Activated naive CD4-positive, alpha-beta T cell treated with anti-CD3 and anti-CD28 coated beads, Interleukin-2, amount 50 U/mL, for 16 hours (primary cell): ENCODE measurements at places on chromosomes 3 and 15.

- no peak for DNase-seq
These were observed 230.3 kb upstream of the TBL1XR1 start for GRCh38 chr3:177427540-177427939.

DNA sequence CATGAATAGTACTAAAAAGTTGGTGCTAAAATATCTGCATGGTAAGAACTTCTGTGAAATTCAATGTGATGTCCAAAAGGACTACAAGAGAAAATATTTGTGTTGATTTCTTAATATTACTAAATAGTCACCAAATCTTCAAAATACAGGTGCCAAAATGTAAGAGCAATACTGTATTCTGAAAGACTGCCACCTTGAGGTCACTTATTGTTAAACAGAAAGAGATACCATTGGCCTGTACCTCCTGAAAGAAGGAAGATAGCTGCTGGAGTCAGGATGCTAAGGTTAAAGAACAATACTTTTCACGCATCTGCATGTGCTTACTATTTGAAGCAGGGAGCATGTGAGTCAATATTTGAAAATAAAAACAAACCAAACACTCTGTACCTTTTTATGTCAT is 72.0 kb upstream of the LSAMP start:
- DNase-seq = no peak

DNA sequence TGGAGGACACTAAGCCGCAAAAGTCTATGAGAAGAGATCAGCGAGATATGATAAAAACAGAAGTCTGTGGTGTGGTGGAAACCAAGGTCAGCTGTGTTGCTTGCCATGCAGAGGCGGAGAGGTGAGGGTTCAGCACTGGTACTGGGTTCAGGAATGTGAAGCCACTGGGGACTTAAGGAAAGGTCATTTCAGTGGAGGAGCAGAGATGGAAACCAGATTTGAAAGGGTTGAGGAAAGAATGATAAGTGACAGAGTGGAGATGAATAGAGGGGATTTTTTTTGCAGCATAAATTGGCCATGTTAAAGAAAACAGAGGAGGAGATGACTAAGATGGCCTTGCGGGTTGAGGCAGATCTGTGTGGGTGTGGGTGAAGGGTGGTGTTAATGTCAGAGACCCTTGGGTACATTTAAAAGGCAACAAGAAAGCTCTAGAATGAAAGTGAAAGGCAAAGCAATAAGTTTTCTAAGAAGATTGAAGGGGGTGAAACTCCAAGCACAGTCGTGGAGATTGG is 265.5 kb downstream of the ADAMTSL3 start:
- no peak for DNase-seq

DNA sequence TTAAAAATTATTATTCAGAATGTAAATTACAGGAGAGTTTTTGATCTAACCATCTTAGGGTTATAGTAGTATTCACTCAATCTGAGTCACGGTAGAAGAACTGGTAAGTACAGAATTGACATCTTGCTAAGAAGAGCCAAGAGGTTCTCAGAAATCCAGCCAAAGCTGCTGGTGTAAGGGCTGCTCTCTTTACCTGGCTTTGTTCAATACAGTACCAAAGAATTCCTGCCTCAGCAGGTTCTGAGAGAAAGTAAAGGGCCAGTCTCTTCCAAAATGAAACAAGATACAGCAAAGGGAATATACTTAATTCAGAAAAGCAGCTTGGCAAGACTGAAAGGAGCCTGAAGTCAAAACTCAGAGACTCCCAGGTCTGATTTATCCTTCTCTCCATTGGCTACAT is 193.1 kb downstream of the TNIK start:
- no peak for DNase-seq

- no peak for DNase-seq
These were observed 16.6 kb downstream of the CD200 start for GRCh38 chr3:112349557-112349956.

DNA sequence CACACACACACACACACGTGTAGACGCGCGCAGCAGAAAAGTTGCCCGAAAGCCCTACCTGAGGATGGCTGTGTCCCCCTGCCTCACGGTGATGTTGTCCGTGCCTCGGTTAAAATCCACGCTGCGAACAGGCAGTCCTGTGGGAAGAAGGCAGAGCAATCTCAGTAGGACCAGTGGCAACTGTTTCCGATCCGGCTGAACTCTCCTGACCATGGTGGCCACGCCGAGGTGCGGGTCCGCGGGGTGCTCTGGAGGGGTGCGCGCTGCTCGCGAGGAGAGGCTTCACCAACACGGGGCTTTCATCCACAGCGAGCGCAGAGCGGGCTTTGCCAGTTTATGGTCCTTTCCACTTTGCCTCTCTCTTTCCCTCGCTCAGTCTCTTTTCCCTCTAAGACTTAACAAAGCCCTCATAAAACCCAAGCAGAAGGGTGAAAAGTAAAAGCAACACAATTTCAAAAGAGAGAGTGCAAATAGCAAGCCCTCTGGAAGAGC is 422 bp downstream of the LSAMP start:
- no peak for DNase-seq

- DNase-seq = no peak
These were observed 182.2 kb downstream of the WDR76 start for GRCh38 chr15:44009038-44009437.

DNA sequence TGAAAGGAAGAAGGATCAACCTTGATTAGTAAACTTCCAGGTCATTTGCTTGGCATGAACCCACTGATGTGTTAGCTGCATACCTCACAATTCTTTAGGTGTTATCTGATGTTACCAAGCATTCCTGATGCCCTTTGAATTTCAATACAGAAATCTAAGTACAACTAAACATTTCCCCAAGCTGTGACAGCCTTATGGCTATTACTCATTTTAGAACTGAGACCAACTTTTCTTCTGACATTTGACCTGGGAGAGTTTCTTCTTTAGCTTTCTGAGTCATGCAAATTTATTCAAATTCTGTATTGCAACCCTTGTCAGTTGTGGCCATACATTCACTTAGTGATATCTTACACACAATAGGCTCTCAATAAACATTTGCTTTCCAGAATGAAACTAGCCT is 124.3 kb downstream of the TIGIT start:
- no peak for DNase-seq

GRCh38 chr15:29896062-29896461 is 73.8 kb upstream of the TJP1 start:
- no peak for DNase-seq

DNA sequence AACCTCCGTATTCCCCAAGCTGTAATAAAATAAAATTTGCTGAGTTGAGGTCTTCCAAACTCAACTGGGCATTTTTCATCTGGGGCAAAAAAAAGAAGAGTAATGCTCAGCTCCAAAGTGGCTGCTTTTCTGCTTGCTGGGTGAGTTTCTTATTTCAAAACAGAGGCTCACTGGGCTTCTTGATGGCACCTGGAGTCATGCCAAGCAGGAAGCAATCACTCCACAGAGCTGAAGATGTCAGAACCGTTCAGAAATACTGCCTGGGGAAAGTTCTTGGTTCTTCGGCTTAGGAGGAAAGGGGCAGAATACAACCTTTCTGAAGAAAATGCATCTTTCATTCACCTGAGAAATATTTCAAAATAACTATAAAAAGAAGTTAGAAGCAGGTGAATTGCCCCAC is 4.1 kb downstream of the CCR9 start:
- no peak for DNase-seq

- no peak for DNase-seq
These were observed 18.6 kb downstream of the IQSEC1 start for GRCh38 chr3:13054341-13055285.

DNA sequence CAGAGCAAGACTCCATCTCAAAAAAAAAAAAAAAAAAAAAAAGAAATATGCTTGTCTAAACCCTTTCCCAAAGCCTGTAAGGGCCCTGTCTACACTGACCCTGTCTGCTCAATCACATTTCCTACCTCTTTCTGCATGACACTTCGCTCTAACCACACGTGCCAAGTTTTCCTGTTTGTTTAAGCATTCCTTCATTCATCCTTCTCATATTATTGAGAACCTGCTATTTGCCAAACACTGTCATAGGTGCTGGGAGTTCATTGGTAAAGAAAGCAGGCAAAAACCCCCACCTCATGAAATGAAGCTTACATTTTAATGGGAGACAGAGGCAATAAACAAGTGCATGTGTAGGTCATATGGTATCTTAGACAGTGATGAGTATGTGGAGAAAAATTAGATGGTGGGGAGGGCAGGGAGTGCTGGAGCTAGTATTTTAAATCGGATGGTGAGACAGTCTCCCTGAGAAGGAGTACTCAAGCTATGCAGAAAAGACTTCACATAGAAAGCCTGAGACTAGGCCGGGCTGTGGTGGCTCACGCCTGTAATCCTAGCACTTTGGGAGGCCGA is 48.0 kb downstream of the B3GNT5 start:
- DNase-seq = no peak

GRCh38 chr3:44942202-44942921 is 33.6 kb downstream of the ZDHHC3 start:
- DNase-seq = no peak

GRCh38 chr3:127115691-127116351 is 77.1 kb upstream of the PRR23E start:
- DNase-seq = no peak

- DNase-seq = no peak
These were observed 13.8 kb downstream of the ATP11B start for GRCh38 chr3:182807061-182807460.

DNA sequence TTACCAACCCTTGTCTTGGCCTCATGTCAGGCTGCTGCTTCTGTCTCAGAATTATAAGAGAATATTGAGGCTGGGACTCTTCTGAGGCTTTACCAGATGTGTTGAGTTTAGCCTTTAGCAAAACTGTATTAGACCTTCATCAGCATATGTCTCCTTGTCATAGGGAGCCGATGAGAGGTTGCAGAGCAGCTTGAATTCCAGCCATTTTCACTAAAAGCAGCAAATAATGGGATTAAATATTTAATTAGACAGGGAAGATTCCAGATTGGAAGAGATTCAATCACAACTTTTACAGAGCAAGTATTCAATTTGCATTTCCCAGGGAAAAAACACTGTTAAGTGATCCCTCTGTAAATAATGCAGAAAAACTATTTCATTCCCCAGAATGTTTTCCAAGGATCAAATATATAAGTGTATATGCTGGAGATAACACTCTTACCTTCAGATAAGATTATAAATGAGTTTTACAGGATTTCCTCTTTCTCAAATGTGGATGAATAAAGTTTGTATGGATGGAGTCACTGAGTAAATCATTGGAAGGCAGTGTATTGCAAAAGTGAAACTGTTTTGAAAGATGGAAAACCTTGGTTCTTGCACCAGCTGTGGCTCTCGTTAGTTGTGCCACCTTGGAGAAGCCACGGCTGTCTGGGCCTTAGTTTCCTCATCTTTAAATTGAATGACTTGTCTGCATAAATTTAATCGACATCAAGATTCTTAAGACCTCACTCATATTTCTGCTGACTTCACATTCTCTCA is 466.4 kb upstream of the SGO1 start:
- DNase-seq = no peak

DNA sequence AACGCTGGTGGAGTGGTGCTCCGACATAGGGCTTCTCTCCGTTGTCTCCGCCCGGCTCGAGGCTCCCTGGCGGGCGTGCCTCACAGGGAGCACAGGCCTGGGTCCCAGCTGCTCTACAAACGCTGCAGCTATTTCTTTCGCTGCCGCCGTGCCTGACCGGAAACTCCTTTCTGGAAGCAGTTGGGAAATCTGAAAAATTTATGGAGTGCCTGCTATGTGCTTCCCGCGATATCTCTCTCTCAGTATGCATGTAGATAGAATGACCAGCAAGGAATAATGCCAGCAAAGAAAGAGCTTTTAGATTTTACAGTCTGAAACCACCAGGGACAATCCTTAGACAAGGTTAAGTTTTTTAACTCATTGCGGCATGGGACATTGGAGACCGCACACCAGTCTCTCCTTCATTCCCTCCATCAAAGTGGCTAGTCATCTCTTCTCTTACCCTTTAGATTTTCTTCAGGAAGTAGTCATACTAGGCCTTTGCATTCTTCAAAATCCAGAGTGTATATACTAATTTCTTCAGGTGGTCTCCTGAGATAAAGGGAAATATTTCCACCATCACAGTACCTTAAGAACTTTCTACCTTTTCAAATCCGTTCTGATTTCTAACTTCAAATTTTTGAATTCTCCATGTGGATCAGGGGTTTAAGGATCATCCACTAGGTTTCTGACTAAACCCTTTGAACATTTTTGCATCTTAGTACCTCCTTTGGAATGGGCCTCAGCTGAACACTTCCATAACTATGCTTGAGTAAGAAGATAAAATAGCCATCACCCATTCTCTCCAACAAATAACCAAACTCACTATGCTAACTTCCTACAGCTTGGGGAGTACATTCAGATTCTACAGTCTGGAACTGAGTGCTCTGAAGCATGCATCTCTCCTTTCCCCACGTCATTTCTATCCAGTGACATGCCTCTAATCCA is 1.1 kb upstream of the NPHP3 start:
- no peak for DNase-seq

DNA sequence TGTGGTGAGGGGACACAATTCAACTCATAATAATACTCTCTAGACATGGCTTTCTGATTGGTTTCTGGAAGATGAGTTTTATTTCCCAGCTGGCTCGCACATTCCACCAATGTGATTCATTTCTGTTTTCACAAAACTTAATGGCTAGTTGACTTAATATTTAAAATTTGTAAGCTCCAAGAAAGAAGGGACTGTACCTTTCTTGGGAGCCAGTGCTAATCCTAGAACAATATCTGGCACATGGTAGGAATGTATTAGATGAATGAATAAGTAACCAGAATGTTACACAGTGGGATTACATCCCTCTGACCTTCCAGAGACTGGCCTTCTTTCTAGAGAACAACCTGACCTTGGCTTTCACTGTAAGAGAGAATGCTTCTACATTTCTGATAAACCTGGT is 262.8 kb downstream of the RORA start:
- no peak for DNase-seq

GRCh38 chr15:31393444-31394091 is 66.9 kb downstream of the KLF13 start:
- no peak for DNase-seq

DNA sequence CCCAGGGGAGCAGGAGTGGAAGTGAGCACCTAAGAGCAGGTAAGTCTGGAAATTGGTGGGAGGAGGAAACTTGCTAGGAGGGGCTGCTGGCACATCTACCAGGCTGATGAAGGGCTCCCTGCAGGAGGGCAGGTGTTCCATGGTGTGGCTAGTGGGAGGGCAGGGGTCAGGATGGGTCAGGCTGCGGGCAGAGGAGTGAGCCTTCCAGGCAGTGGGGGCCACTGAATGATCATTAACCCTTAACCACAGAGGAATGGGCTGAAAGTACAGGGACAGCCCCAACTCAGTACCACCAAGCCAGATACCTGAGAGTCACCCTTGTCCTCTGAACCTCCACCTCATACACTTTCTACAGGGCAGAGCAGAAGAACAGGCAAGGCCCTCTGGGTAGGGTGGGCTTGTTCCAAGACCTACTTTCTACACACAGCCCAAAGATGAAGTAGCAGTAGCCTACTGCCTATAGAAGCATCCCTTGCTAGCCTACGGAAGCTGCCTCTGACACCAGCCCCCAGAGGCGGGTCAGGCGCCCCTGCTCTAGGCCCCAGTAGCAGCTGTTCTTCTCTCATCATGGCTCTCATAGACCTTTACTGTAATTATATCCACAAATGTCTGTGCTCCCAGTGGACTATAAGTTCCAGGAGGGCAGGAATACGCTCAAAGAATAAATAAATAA is 4.6 kb downstream of the RAB6B start:
- no peak for DNase-seq

GRCh38 chr3:11431319-11431718 is 159.1 kb downstream of the ATG7 start:
- DNase-seq = no peak

- DNase-seq = no peak
These were observed 837.7 kb downstream of the FHIT start for GRCh38 chr3:60413551-60413950.
